ENCODE measurements at places on chromosomes 16 and 17.

DNA sequence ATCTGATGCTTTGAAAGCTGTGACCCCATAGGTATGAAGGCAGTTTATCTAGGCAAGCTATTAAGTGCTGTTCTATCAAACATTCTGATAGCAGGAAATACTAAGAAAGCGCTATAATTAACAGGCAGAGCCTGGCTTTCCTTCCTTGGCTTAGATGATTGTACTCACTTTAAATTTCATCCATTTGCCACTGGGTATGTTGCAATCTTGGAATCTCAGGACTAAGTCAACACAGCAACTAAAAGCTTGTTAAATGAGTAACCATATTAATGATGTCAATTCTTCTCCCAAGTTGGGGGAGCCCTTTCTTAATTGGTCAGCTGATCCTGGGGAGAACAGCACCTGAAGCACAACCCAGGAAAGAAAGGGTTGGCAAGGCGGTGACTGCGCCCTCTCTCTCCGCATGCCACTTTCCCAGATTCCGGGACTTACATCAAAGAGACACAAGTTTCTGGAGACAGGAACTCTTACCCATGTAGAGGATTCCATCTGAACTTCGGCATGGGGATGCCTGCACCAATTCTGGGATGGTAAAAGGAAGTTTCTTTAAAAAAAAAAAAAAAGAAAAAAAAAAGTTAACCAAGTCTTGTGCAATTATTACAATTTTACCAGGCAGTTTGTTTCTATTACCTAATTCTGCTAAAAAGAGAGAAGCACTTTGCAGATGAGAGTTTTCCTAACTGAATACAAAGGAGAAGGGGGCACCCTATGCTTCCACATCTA is 54.4 kb upstream of the ICAM2 start:
- DNase-seq = no peak

GRCh38 chr16:81004646-81005353 is 1.9 kb downstream of the CMC2 start:
- DNase-seq = peak; percentile 25

GRCh38 chr17:72930031-72930430 is 162.5 kb downstream of the SLC39A11 start:
- no peak for DNase-seq

DNA sequence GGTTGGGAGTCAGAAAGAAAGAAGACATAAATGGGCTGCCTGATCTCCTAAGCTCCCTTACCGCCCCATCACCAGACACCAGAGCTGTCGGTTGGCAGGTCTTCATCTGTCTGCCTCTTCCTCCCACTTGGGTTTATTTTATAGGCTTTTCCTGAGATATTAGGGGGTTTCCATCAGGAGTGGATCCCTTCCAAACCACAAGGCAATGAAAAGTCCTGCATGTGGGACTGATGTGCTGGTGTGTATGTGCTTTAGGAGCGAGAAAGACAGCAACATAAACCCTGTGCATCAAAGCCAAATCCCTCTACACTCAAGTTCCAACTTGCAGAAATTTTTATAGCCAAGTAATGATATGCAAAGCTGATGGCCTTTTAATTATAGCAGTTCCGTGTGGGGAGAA is 389.5 kb downstream of the SLC39A11 start:
- DNase-seq = no peak

DNA sequence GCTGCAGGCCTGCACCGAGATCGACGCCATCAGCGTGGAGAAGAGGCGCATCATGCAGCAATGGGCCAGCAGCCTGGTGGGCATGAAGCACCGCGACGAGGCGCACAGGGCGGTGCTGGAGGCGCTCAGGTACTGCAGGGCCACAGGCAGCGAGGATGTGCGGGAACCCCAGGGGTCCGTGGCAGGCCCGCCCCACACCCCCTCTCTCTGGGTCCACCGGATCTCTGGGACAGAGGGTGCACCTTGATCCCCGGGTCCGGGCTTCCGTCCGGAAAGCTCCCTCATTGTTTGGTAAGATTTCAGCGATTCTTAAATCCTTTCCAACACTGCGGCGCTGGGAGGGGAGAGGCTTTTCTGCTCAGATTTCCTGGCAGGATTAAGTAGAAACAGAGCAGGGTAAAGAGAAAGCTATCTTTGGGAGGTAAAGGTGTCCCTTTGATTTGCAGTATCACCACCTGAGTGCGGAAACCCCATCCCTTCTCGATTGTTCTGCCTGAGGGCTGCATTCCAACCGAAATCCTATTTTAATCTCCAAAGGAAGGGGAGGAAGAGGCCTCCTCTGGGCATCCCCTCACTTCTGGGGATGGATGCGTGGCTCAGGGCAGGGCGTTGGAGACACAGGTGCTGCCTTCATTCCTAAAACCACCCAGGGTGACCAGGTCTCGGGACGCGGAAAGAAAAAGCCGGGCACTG is 29.2 kb downstream of the CCDC40 start:
- no peak for DNase-seq

GRCh38 chr17:63950940-63951907 is 19.1 kb upstream of the CD79B start:
- DNase-seq = peak; percentile 77

DNA sequence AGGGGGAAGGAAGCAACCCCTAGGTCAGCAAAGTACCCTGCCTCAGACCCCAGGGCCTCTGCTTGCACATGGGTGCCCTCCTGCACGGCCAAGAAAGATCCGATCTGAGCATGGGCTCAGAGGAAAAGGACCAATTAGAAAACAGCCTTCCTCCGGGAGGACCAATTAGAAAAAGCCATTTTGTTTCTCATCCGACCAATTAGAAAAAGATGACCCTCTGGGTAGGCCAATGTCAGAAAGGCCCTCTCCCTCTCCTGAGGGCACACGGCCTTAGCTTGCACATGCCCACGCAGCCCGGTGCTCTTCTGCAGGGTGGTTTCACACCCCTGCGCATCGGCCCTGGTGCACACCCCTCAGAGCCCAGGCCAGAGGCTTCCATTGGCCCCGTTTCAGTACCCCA is 5.1 kb upstream of the CISD3 start:
- DNase-seq = no peak

GRCh38 chr17:75587675-75588595 is at the start of gene MYO15B:
Gene MYO15B, plus strand, starts transcription at chr17:75587800. Its CDS starts 258 bp downstream, at chr17:75588058.
- no peak for DNase-seq

DNA sequence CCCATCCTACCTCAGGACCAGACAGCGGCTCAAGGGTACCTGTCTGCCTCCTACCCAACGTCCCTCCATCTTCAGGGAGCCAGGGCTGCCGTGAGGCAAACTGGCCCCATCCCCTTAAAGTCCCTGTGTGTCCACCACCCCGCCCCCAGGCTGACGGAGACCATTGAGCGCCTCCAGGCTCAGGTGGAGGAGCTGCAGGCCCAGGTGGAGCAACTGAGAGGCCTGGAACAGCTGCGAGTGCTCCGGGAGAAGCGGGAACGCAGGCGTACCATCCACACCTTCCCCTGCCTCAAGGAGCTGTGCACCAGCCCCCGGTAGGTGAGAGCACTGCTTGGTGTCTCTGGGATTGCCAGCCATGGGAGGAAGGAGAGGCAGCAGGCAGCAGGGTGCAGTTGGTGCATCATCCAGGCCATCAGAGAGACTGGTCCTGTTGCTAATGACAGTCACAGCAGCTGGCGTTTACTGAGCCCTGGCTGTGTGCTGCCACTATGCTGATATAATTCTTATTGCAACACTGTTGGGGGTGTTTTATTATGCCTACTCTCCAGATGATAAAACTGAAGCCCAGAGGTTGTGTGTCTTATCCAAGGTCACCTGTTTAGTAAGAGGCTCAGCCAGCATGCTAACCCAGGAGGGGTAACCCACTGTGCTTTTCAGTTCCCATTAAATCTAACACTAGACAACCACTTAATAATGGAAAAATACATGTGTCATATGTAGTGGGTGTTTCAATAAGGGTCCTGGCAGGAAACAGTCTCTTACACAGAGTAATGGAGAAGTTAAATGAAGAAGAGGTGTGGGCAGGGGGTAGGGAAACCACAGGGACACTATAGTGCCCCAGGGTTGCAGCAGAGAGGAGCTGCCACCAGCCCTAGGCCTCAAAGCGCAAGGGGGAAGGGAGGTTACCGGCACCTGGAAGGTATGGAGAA is 10.3 kb upstream of the MRPL58 start:
- DNase-seq = no peak

DNA sequence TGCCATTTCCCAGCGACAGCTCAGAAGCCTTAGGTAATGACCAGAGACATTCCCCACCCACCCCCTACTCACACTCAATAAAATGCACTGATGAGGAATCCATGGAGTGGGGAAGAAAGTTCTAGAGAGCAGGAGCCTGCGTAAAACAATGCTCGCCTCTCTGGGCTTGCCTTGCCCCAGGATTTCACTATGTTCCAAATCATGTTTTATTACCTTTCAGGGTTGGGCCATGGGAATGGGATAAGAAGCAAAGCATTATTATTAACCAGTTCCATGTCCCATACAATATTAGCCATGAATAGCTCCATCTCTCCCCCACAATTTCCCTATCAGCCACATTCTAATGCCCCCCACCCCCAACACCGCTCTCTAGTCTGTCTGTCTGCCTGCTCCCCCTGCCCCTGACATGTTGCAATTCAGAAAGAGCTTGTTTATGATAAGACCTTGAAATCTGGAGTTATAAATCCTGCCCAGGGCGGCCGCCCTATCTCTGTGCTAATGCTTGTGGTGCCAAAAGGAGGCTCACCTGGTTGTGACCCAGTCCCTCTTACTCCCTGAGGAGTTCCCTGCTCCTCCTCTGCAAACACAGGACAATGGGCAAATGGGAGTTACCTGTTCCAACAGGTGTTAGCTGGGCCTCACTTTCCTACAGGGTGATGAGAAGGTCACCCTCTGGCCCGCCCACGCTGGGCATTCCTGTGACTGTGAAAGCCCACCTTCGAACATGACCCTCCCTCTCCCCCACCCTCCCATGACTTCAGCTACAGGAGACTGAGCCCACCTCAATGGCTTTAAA is 28.0 kb upstream of the DDX52 start:
- no peak for DNase-seq

DNA sequence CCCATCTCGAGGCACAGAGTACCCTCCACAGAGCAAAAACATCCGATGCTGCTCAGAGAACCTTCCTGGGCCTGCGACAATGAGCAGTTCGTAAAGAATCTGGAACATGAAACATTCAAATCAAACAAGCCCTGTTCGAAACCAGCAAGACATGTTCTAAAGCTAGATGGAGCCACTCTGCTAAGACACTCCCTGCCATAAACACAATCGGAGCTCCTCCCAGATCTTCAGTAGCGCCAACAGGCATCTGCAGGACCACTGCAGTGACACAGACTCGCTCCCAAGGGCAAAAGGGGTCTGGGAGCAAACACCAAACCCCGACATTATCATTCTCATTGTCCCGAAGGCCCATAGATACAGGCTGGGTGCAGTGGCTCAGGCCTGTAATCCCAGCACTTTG is 108.7 kb downstream of the ZFHX3 start:
- no peak for DNase-seq

- DNase-seq = no peak
Measured at GRCh38 chr17:7651665-7652387, 1.1 kb downstream of the ATP1B2 start.

DNA sequence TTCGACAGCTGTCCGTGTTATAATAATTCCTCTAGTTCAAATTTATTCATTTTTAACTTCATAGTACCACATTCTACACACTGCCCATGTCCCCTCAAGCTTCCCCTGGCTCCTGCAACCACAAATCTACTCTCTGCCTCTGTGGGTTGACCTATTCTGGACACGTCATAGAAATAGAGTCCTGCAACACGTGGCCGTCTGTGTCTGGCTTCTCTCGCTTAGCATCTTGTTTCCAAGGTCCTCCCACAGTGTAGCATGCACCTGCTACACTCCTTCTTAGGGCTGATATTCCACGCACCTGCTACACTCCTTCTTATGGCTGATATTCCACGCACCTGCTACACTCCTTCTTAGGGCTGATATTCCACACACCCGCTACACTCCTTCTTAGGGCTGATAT is 16.5 kb downstream of the SCGB1C2 start:
- no peak for DNase-seq

GRCh38 chr16:73371584-73372319 is 323.8 kb upstream of the ZFHX3 start:
- no peak for DNase-seq

DNA sequence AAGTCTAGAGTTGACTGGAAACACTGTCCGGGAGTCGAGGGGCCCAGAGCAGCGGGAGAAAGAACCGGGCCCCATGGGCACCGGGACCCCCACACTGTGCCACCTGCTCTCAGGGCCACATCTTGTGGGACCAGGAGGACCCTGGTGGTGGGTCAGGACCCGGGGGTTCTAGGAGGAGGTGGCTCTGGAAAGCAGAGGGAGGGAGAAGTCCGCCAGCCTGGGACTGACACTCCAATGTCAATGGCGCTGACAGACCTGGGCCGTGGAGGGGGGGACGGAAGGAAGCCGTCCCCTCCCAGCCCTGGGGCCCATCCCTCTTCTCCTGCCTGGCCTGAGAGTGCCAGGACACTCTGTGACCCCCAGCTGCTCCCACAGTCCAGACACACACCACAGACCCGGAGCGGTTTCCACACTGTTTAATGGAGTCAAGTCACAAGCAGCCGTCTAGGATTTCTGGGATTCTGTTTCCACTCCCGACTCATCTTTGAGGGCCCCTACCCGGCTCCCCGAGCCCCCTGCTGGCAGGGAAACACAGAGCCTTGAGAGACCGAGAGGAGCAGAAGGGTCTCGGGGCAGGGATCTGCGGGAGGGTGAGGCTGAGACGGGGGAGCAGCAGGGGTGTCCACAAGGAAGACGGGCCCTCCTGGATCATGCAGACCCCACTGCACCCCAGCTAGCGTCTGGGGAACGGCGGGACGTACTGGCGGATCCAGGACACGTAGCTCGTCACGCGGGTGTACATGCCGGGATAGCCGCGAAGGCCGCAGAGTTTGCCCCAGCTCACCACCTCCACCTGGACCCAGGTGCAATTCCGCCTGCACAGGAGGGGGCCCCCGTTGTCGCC is 23.5 kb upstream of the UBE2I start:
- DNase-seq = no peak

DNA sequence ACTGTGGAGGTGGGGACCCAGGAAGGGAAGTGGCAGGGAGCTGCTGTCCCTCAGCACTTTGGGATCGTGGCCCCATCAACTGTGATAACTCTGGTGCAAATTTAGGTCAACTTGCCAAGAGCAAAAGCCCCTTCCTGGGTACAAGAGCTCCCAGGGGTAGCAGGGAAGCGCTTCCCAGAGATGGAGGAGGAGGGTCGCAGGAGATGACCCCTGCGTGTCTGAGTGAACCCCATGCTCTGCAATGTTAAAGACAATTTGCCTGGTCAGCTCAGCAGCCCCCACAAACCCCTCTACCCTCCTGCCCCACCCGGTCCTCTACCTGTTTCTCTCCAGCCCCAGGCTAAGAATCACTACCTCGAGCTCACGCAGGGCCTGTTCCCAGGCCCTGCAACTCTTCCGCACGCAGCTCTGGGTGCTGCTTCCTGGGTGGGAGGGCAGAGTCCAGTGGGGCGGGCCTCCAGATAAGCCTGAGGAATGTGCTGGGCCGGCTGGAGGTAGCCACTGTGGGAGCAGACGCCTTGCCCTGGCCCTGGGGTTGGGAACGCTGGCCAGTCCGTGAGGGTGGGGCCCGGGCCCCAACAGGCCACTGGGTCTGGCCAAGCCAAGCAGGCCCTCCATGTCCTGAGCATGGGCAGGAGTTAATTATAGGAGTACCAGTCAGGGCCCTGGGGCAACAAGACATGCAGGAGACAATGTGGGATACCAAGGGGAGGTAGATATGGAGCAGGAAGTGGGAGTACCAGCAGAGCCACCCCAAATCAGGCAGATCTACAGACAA is 6.1 kb downstream of the DOK4 start:
- DNase-seq = no peak

Data from GM10248 (cell line).